ENCODE measurements at places on chromosomes 5 and 9. TPM values are rescaled to one million over a fixed set of nuclear protein-coding genes. Genes with fewer than 3 reads are reported as not detected.

Gene ANXA2R
- total RNA-seq: 0.83 TPM

Gene CDH6
- total RNA-seq: 5.3 TPM

Gene SPATA31A3
- total RNA-seq: not detected

Gene ABITRAM
- total RNA-seq: 5.2 TPM

Gene TBC1D13
- 16.8 TPM for total RNA-seq

Gene FOXD4
- total RNA-seq: 0.26 TPM

Gene C5
- 1.0 TPM for total RNA-seq

Gene KIF3A
- 3.2 TPM for total RNA-seq

Gene FOXD4L6
- not detected for total RNA-seq

Gene SPINK5
- 0.83 TPM for total RNA-seq

Gene NAIF1
- 12.3 TPM for total RNA-seq

Gene HMCN2
- total RNA-seq: 5.2 TPM

Gene NUDT2
- total RNA-seq: 28.6 TPM

Measured in H7 (cell line).